ENCODE measurements at places on chromosomes 13 and 19.

DNA sequence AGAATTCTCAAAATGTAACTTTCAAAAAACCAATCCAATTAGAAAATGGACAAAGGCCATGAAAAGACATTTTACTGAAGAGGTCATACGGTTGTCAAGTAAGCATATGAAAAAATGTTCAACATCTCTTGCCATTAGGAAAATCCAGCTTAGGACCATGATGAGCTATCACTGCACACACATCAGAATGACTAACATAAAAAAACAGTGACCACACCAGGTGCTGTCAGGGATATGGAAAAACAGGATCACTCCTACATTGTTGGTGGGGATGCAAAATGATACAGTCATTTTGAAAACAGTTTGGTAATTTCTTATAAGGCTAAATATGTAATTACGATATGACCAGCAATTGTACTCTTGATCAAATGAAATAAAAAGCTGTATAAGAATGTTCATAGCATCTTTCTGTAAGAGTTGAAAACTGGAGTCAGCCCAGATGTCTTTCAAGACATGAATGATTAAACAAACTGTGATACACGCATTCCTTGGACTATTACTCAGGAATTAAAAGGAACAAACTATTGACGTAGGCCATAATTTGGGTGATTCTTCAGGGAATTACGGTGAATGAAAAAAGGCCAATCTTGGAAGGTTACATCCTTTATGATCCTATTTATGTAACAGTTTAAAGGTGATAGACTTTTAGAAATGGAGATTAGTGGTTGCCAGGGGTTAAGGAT lies 26.9 kb upstream of the RCBTB2 start:
- DNase-seq, result no peak

GRCh38 chr13:110440946-110441731 lies 120.4 kb downstream of the RAB20 start:
- no peak for DNase-seq

- DNase-seq, result no peak
Observed at GRCh38 chr13:106423530-106423929, 111.9 kb downstream of the EFNB2 start.

DNA sequence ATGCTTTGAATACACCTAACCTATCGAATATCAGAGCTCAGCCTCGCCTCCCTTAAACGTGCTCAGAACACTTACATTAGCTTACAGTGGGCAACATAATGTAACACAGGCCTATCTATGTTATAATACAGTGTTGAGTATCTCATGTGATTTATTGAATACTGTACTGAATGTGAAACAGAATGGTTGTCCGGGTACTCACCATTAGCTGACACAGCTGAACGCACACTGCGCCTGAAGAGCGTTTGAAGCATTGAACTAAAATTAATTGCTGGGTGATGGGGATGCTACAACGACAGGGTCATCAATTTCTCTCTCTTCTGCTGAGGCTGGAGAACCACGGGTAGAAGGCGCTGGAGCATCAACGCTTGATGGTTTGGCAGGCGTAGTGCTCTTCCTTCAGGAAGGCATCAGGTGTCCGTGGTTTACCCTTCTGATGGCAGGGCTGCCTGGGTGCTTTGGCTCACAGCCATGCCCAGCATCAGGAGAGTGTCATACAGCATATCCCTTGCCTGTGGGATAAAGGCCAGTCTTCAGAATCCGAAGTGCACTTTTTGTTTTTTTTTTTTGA lies 46.9 kb upstream of the UBE2L5 start:
- no peak for DNase-seq

Measured in activated T-helper 1 cell treated with anti-CD3 and anti-CD28 coated beads, Interleukin-2, amount 50 U/mL, for 16 hours (primary cell).